ENCODE measurements at places on chromosomes 4 and X.

GRCh38 chrX:134810211-134810610, 151.9 kb upstream of the PLAC1 start:
- DNase-seq: no peak

DNA sequence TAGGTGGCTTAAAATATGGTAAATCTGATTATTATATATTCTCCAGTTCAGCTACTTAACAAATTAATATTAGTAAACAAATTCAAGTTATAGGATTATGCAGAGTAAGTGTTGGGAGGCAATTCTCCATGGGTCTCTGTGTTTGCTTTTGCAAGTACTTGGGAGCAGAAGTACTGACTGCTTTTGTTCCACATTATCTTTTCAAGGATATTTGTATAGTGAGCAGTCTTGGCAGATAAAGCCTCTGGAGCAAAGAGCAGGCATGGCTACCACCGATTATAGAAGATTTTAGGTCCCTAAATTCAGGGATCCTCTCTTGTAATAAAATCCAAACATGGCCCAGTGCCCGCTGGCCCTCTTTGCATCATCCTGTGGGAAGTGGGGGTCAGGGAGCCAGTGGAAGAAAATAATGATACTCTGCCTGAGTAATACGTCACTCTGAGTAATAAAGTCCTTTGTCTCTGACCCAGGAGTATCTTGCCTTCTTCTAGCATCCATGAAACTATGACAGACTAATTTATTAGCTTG, 23.2 kb downstream of the NDNF start:
- no peak for DNase-seq

GRCh38 chr4:10173754-10174749, 57.5 kb upstream of the WDR1 start:
- no peak for DNase-seq

- no peak for DNase-seq
These were observed 24.3 kb downstream of the CXCL13 start for GRCh38 chr4:77629885-77630284.

- peak; percentile 60 for DNase-seq
These were observed 532 bp downstream of the ZNF827 start for GRCh38 chr4:145937971-145938611.

DNA sequence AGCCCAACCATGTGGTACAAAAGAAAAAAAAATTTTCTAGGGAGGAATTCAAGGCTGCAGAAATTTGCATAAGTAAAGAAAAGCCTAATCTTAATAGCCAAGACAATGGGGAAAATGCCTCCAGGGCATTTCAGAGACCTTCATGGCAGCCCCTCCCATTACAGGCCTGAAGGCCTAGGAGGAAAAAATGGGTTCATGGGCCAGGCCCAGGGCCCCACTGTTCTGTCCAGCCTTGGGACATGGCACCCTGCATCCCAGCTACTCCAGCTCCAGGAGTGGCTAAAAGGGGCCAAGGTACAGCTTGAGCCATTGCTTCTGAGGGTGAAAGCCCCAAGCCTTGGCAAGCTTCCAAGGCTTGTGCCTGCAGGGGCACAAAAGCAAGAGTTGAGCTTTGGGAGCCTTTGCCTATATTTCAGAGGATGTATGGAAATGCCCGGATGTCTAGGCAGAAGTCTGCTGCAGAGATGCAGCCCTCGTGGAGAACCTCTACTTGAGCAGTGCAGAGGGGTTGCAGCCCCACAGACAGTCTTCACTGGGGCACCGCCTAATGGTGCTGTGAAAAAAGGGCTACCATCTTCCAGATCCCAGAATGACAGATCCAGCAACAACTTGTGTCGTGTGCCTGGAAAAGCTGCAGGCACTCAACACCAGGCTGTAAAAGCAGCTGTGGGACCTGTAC, 111.0 kb downstream of the ANXA10 start:
- DNase-seq: no peak

DNA sequence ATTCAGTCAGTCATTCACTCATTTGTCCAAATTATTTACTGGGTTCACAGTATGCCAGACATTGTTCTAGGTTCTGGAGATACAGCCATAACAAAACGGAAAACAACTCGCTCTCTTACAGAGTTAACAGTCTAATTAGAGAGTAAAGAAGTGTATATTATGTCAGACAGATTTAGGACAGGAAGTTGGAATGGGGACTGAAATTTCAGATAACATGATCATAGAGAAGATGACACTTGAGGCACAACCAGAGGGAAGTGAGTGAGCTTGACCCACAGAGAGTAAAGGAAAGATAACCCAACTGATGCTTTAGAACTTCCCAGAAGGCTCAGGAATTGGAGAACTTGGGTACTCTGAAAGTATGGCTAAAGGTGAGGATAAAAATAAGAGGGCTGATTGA, 139.4 kb downstream of the ZAR1 start:
- DNase-seq: no peak

- peak; percentile 19 for DNase-seq
These were observed 7.5 kb upstream of the SETD7 start for GRCh38 chr4:139563515-139563914.

Data from fibroblast of skin of scalp (primary cell).